Heart left ventricle (tissue), 16 donors: ENCODE measurements at places on chromosomes 7 and 10.

GRCh38 chr10:12357525-12358151 is 8.3 kb downstream of the CAMK1D start:
- no peaks in the 10 kb centered on the region for H3K36me3 ChIP-seq
- no peak overlapping the region for H3K4me3 ChIP-seq
- H3K4me1 ChIP-seq: no peaks in the 10 kb centered on the region
- H3K27ac ChIP-seq: no peak overlapping the region
- no peak for DNase-seq

- H3K4me1 ChIP-seq: no peaks in the 10 kb centered on the region
- H3K36me3 ChIP-seq: no peaks in the 10 kb centered on the region
- H3K27ac ChIP-seq: no peak overlapping the region
Measured at GRCh38 chr7:29851487-29851886, 45.2 kb downstream of the WIPF3 start.

GRCh38 chr10:34446049-34446448 is 369.0 kb downstream of the PARD3 start:
- no peak overlapping the region for H3K27ac ChIP-seq
- DNase-seq: no peak
- no peaks in the 10 kb centered on the region for H3K27me3 ChIP-seq
- H3K36me3 ChIP-seq: no peaks in the 10 kb centered on the region

DNA sequence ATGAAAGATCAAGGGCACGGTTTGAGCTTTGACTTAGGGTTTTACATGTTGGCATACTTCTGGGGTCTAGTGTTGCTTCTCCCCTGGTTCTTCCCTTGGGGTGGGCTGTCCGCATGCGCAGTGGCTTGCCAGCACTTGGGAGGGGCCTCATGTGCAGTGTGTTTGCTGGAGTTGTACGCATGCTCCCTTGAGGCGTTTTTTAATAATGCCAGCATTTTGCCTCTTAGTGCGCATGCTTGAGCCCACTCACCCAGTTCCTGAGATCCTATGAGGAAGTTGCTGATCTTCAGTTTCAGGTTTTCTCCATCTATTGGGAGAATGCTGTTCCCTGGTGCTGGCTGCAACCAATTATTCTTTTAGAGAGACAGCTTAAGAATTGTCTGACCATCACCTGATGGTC is 113.4 kb upstream of the GPR141 start:
- H3K36me3 ChIP-seq: no peaks in the 10 kb centered on the region
- H3K4me1 ChIP-seq: peaks cover 4% of the 10 kb centered on the region

- H3K36me3 ChIP-seq: no peaks in the 10 kb centered on the region
- DNase-seq: no peak
- peaks cover under 1% of the 10 kb centered on the region for H3K27me3 ChIP-seq
- H3K27ac ChIP-seq: no peak overlapping the region
- H3K4me1 ChIP-seq: no peaks in the 10 kb centered on the region
- no peak overlapping the region for H3K4me3 ChIP-seq
Measured at GRCh38 chr7:44186736-44187135, 2.5 kb downstream of the GCK start.

- H3K36me3 ChIP-seq: no peaks in the 10 kb centered on the region
- no peak for DNase-seq
- no peak overlapping the region for H3K4me3 ChIP-seq
- H3K27me3 ChIP-seq: no peaks in the 10 kb centered on the region
Measured at GRCh38 chr10:96305019-96305418, 785 bp downstream of the DNTT start.

GRCh38 chr10:94299417-94299816 is 63.3 kb downstream of the NOC3L start:
- no peak overlapping the region for H3K4me3 ChIP-seq
- H3K4me1 ChIP-seq: no peaks in the 10 kb centered on the region
- H3K27me3 ChIP-seq: no peaks in the 10 kb centered on the region

DNA sequence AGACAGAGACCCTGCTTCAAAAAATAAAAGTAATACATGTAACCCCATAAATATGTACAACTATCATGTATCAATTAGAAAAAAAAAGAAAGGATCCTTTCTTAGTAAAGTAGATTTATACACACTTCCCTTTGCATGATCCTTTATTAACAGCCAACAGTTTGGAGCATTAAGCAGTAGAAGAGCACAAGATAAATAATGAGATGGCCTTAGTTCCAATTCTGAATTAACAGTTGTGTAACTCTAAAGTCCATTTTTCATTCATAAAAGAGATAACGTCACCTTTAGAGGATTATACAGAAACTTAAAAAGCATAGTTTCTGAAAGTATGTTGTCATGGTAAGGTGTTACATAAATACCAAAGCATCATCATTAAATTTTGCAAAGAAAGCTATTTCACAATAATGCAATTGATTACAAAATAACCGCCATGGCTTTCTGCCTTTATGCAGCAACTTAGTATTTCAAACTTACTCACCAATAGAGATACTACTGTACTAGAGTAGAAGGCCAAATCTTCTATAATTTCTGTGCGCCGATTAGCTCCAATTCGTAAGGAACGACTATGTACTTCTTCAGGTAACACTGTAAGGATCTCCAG is 40.3 kb downstream of the TNPO3 start:
- no peak overlapping the region for H3K27ac ChIP-seq
- no peak for DNase-seq
